Amniotic stem cell (primary cell): ENCODE measurements at places on chromosomes 7 and 10.
A peak's percentile ranks its signal among the peaks of the same experiment; 100 is the strongest.

GRCh38 chr10:75377869-75378268 lies 23.7 kb downstream of the ZNF503 start:
- no peak for DNase-seq

GRCh38 chr7:151080067-151080521 lies 515 bp downstream of the FASTK start:
- no peak for DNase-seq

DNA sequence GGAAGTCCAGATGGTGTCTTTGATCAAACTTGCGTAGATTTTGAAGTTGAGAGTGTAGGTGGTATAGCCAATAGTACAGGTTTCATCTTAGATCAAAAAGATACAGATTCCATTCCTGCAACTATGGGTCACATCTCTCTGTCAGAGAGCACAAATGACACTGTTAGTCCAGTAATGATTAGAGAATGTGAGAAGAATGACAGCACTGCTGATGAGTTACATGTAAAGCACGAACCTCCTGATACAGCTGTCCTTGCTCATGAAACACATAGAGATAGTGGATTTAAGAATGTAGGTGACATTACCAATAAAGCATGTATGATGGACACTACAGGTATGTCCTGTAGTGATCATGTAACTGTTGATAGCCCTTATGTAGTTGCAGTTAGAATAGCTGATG lies 59.1 kb downstream of the LOXL4 start:
- no peak for DNase-seq

GRCh38 chr7:24477398-24478136 lies 95.7 kb upstream of the PALS2 start:
- DNase-seq = peak; percentile 66

DNA sequence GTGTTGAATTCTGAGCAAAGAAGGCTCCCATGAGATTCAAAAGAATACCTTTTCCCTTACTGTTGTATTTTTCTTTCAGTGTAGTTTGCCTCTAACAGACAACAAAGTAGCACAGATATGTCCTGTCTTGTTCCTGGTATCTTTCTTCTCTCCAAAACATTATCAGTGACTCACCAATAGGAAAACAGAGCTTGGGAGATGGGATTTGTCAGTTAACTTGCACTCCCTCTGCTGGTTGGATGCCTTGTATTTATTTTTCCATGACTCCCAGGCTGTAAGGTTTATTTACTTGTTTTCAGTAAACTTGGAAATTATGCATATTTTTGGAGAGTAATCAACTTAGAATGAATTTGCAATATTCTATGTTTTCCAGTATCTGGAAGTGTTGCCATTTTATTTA lies 129.7 kb downstream of the SAMD9 start:
- DNase-seq = peak; percentile 30

DNA sequence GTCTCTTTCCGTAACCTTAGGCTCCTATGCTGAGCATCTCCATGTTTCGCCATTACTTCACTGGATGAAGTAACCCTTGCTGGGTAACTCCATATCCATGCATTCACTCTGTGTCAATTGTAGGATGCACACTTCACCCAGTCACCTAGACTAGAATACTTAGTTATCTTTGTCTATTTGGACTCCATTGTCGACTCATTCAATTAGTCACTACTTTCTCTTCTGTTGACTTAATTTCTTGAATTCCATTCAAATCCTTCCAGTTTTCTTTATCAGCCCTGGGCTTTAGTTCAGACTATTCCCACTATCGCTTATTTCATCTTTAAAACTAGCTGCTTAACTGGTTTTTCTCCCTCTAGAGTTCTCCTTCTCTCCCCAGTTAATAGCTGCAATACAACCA lies 111.3 kb upstream of the TNS3 start:
- no peak for DNase-seq

- DNase-seq = no peak
These were observed 20.5 kb downstream of the SMNDC1 start for GRCh38 chr10:110284262-110284661.

DNA sequence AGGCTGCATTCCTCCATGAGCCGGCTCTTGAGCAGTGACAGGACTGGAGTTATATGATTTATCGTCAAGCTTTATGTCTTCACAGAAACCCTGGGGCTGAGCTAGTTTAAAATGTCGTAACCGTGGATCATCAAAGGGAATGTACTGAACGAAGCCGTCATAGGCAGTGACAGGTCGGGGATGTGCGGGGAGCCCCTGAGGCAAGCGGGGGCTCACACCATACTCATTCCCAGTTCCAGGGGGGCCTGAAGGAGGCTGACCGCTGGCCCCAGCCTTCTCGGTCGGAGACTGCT lies 30.7 kb downstream of the JCAD start:
- no peak for DNase-seq

DNA sequence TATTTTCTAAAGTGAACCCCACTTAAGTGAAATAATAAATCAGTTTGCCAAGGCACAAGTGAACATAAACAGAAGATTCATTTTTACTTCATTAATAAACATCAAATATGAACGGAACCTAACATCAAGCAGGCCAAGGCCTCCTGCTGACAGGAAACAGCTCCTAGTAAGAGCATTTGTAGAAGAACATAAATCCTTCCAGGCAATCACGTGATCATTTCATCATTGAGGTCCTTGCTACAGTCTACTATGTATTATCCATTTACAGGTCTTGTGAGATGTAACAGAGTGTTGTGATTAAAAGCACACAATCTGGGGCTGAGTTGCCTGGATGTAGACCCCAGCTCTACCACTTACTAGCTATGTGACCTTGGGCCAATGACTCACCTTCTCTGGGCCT lies 70.6 kb downstream of the CALD1 start:
- no peak for DNase-seq

DNA sequence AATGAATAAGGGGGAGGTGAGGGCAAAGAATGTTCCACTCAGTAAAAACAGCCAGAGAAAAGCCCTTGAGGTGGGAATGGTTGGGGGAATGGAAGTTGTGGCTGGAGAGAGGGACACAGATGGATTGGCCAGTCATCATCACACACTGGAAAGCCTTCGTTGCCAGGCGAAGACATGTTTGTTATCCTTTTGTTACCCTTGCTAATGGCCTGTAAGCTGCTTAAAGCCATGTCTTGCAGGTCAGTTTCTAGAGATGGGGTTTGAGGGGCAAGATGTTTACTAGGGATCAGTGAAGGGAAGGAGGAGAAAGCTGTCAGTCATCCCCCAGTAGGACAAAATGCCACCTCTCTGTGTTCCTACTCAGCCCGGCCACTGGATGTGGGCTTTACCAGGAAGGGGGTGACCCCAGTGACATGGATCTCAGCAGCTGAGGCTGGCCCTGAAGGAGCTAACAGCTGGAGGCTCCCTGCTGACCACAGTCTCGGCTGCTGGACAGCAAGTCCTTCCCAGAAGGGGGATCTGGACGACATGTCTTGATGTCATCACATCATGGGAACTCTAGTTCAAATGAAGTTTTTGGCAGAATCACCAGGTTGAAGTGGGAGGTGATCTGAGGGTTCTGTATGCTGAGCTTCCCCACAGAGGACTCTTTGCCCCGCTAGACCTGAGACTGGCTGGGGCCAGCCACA lies 66.2 kb downstream of the TBXAS1 start:
- DNase-seq = no peak

DNA sequence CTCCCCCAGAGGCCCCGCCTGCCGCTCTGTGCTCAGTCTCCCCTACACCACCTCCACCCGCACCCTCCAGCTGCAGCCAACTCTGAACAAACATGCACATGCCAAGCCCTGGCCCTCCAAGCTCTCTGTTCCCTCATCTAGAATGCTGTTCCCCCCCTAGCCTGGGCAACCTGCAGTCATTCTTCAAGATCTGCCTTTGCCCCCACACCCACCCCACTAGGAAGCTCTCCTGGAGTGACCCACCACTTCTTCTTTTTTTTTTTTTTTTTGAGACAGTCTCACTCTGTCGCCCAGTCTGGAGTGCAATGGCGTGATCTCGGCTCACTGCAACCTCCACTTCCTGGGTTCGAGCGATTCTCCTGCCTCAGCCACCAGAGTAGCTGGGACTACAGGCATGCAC lies 13.7 kb downstream of the MYL10 start:
- DNase-seq = no peak

GRCh38 chr7:82080254-82080927 lies 310.5 kb upstream of the HGF start:
- no peak for DNase-seq

GRCh38 chr10:119129721-119130120 lies 25.8 kb downstream of the DENND10 start:
- no peak for DNase-seq

DNA sequence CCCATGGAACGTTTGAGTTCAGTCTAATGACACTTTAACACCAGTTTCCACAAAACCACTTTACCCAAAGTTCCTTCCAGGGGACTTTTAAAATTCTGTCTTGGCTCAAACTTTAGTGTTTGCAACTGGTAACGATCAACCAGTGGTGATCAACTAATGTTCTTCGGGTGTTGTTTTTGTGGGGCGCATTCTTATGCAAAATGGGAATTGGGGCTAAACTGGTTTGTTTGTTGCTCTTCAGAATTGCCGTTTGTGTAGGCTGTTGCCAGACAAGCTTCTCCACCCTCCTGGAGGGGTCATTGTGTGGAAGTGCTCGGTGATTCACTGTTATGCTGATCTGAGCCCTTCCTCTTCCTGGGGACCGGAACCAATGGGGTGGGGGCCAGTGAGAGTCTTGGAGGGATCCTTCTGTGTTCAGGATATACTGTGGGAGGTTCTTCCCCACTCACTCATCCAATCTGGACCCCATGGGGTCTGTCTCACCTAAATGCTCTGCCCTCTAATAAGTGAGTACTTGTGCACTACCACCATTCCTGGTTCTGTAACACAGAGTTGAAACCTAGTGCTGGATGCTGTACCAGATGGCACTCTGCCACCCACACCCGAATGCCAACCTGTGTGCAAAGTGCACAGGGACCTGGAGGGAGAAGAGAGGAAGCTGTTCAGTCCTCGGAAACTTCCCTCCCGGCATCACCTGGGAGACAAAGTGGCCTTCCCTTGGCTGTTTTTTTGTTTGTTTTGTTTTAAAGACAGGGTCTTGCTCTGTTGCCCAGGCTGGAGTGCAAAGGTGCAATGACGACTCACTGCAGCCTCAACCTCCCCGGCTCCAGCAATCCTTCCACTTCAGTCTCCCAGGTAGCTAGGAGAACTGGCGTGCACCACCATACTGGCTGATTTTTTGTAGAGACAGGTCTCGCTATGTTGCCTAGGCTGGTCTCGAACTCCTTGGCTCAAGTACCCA lies 2.1 kb downstream of the NFE2L3 start:
- no peak for DNase-seq

DNA sequence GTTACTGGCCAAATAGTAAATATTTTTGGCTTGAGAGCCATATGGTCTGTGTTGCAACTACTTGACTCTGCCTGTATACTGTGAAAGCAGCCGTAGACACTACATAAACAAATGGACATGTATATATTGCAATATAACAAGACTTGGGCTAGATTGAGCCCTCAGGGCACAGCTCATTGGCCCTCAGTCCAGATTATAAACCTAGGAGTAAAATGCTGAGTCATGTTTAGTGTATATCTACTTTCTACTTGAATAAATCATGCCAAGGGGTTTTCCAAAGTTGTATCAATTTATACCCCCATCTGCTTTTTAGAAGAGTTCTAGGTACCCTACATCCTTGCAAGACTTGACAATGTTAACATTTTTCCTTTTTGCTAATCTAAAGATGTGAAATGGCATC lies 27.4 kb upstream of the POU6F2 start:
- no peak for DNase-seq

DNA sequence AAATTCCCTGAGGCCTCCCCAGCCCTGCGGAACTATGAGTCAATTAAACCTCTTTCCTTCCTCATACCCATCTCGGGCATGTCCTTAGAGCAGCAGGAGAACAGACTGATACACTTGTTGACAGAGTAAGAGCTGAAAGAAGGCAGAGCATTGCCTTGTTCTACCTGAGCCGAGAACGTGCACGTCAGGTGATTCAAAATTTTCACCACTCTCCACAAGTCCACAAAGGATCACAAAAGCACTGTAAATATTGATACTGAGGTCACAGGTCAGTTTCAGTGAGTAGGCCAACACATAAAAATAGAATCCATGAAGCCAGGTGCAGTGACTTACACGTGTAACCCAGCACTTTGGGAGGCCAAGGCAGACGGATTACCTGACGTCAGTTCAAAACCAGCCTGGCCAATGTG lies 27.8 kb downstream of the DCLRE1C start:
- no peak for DNase-seq

- no peak for DNase-seq
These were observed 595.2 kb downstream of the AUTS2 start for GRCh38 chr7:70193514-70193913.

DNA sequence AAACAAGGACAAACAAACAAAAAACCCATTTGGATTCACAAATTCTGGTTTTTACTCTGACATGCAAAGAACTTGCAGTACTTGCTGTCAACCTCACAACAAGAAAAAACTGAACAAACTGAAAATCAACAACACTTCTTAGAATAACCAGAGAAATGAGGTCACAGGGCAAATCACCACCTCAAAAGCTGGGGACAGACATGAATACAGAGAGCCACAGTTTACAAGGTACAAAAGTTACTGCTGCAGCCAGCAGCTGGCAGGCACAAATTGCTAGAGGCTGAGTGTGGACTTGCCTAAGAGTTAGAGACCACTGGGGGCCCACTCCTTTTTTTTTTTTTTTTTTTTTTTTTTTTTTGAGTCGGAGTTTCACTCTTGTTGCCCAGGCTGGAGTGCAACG lies 15.0 kb upstream of the RNF32 start:
- no peak for DNase-seq

DNA sequence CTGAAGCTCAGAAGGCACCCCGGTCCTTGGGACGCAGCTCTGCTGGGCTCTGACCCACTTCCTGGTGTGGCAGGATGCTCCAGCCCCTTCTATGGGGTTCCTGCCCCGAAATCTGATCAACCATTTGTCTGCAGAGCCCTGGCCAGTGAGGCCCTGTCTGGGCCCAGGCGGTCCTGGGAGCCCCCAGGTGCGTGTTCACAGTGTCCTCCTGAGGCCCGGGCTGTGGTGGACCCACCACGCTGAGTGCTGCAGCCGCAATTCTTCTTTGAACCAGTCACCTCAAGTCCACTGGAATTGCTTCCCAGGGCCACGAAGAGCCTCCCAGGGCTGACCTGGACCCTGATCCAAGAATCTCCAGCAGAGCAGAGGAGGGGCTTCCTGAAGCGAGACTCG lies 19.1 kb downstream of the KNDC1 start:
- no peak for DNase-seq

DNA sequence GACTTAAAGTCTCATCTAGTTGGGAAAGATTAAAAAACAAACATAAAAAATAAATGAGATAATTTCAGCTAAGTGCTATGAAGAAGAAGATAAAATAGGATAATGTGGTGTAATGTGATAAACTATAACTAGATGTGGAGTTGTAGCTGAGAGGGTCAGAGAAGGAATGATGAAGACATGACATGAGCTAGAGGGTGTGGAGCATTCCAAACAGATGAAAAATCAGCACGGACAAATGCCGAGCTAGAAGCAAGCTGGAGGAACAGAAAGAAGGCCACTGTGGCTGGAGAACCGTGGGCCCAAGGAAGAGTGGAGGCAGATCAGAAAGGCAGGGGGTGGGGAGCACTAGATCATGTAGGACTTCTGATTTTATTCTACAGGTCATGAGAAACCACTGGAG lies 70.6 kb downstream of the CDK6 start:
- peak; percentile 59 for DNase-seq

DNA sequence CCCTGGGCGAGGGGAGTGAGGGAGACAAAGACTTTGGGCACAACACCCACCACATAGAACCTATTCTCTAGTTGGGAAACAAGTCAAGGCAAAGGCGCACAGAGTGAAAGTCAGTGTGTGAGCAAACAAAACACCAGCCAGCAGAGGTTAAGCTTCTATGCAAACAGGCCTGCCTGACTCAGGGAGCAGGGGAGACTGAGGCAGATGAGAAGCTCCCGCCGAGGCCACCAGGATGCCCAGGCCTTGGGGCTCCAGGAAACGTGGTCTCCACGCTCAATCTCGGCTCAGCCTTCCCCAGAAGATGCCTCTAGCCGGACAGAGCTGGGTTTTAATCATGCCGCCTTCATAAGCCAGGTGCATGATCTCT lies 74.1 kb upstream of the KCNMA1 start:
- no peak for DNase-seq
